ENCODE measurements at places on chromosomes 6 and 20. TPM values are rescaled to one million over a fixed set of nuclear protein-coding genes. Genes with fewer than 3 reads are reported as not detected.

DNA sequence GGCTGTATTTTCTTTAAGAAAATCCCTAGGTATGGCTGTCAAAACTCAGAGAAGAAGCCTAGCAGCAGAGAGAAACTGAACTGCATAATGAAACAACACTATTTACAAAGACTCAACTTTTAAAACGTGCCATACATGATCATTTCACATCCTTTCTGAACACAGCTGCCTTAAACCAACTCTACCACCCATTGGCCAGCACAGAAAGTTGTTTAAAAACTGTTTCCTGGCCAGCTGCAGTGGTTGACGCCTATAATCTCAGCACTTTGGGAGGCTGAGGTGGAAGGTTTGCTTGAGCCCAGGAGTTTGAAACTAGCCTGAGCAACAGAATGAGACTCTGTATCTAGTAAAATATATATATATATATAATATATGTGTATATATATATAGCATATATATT is 336.4 kb upstream of the SOX4 start:
- DNase-seq = no peak

- DNase-seq = no peak
These were observed 53.8 kb downstream of the MACROD2 start for GRCh38 chr20:14049111-14049510.

DNA sequence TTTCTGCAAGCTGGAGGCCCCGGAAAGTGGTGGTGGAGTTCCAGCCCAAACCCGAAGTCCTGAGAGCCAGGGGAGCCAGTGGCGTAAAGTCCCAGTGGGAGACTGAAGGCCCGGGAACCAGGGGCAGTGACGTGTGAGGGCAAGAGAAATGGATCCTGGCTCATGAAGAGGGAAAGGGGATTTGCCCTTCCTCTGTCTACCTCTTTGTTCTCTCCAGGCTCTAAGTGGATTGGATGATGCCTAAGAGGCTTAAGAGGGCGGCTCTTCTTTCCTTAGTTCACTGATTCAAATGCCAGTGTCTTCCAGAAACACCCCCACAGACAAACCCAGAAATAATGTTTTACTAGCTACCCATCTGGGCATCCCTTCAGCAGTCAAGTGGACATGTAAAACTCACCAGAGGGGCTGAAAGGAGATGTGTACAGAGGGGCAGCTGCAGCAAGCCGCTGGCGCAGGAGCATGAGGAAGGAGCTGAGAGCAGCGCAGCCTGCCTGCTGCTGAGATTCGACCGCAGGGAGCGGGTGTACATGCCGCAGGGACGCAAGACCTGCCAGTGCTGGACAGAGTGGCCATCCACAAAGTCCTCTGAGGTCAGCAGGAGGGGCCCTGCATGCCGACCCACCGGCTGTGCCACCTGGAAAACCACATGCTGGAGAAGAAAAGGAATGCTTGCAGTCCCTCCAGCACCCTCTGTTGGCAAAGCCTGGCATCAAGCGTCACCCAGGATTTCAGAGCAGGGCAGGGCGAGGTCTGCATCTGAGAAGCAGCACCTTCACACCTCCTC is 29.5 kb downstream of the CDYL start:
- DNase-seq = no peak

DNA sequence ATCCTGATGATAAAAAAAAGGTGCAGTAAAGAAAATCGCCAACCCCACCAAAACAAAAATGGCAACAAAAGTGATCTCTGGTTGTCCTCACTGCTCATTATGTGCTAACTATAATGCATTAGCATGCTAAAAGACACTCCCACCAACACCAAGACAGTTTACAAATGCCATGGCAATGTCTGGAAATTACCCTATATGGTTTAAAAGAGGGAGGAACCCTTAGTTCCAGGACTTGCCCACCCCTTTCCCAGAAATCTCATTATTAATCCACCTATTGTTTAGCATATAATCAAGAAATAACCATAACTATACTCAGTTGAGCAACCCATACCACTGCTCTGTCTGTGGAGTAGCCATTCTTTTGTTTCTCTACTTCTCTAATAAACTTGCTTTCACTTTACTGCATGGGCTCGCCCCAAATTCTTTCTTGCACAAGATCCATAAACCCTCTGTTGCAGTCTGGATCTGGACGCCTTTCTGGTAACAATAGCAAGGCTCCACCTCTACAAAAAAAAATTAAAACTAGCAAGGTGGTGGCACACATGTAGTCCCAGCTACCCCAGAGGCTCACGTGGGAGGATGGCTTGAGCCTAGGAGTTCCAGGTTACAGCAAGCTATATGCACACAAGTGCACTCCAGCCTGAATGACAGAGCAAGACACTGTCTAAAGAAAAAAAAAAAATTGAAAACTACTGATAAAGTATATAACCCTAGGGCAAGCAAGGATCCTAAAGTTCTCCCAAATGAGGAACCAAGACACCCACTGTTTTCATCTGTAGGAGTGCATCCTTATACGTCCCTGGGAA is 278.8 kb upstream of the JARID2 start:
- no peak for DNase-seq

DNA sequence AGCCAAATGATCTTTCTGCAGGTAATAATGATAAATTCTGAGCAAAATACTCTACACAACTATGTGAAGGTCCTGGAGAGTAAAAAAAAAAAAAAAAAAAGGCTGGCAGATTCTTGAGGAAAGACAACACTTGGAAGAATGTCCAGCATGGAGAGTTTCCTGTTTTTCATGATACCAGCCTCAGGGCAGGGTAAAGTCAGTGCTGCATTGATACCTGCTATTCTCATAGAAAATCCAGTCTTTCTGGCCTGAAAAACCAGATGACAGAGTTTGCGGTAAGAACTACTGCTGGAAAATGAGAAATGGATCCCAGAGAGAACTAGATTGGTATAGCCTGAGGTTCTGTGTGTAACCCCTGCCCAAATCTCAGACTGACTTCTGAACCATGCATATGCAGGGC is 89.1 kb downstream of the AFG1L start:
- no peak for DNase-seq

- no peak for DNase-seq
These were observed 86.2 kb downstream of the DNAH8 start for GRCh38 chr6:38801305-38801704.

DNA sequence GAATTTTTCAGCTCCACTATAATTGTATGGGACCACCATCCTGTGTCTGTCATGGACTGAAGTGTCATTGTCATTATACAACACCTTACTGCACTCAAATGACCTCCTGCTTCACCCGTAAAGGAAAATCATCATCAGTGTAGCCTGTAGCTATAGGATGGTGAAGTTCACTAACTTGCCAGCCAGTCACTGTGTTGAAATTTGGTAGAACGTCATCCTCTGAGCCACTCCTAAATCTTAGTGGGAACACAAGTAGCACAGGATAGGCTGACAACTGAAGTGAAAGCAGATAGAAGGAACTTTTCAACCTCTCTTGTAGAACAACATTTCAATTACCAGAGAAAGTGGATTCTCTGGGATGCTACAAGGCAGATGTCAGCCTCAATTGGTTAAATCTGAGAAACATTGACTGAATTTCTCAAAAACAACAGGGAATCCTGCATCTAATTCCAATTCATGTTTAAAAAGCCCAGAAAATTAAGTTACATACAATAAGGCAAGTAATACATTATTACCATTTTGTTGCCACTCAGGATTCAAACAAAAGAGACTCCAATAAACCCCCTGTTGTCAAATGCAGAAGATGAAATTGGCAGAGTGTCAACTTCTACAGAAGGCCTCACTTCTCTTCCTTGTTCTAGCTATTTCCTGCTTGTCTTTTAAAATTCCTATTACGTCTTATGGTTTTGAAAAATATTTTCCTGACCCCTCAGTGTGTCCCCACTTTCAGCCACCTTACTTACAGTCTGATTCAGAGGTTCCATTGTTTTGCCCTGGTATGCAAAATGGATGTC is 647.9 kb upstream of the AGPAT4 start:
- DNase-seq = no peak

DNA sequence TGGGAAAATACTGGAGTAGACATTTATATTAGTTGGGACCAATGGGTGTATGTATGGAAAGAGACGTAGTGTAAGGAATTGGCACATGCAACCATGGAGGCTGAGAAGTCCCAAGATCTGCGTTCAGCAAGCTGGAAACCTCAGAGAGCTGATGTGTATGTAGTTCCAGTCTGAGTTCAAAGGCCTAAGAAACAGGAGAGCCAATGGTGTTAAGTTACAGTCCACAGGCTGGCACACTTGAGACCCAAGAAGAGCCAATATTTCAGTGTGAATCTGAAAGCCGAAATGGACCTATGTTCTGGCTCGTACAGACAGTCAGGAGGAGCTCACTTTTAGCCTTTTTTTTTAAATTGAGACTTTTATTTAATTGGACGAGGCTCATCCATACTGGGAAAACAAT is 244.2 kb downstream of the CDKAL1 start:
- DNase-seq = no peak

- no peak for DNase-seq
These were observed 65.6 kb downstream of the PLG start for GRCh38 chr6:160767647-160768019.

- no peak for DNase-seq
These were observed 312.1 kb downstream of the HTR1B start for GRCh38 chr6:77151241-77151640.

DNA sequence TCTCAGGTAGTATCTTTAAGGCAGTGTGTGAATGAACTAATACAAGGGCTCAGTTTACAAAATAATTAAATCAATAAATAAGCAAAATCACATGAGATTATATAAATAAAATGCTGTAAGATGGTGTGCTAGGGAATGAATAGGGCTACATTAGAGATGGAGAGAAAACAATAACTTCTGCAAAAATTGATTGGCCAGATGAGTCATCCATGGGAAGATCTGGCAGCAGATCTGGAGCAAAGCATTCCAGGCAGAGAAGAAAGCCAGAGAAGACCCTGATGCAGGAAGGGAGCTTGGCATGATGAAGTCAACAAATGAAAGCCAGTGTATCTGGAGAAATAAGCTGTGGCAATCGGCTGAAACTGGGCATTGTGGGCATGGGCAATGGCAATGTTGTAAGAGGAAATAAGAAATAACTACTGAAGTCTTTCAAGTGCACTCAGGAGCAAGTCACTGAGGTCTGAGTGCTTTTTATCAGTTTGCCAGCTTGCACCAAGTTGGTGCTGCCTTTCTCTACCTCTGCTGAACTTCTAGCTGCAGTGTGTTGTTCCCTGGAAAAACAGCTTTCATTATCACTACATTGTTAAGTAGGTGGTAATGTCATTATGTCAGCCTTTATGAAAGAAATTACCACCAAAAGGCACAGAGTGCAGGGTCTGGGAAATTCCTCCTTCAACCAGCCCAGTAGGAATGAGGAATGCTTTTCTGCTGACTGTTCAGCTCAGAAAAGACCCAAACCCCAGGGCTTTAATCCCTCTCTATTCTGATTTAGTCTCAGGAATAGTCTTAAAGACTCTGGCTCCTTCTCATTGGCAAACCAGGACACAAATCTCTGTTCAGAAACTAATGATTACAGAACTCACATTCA is 231.6 kb downstream of the HTR1B start:
- no peak for DNase-seq

DNA sequence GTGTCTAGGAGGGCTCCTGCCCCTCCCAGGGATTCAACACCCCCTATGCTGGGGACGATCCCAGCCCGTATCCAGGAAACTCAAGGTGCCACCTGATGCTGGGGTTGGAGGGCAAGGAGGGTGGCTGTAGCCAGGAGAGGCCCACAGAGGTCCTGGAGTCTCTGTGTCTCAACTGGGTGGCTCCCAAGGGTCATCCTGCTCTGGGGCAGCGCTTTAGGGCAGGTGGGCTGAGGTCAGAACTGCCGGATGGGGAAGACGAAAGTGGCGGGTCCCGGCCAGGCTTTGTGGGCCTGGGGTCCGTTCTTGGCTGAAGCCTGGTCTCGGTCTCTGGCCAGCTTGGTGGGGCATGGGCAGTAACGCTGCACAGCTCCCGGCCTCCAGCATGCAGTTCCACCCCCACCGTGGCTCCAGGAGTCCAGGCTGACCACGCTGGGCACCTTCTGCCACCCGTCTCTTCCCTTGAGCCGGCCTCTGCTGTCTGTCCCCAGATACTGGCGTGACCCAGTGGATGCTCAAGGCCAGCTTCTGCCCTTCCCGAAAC is 2.8 kb upstream of the COL20A1 start:
- no peak for DNase-seq

DNA sequence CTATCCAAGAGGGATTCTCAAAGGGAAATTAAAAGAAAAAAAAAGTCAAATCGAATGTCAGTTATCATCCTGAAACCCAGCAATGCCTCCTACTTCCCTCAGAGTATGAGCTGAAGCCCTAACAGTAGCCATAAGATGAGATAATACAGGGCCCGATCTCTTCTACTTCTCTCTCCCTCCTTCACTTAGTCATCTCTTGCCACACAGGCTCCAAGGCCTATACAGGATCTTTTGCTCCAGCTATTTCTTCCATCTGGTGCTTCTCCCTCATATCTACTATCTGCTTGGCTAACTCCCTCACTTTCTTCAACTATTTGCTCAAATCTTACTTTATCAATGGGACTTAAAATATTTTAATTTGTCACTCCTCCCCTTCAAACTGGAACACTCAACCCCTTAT is 215.3 kb downstream of the RNGTT start:
- DNase-seq = no peak

DNA sequence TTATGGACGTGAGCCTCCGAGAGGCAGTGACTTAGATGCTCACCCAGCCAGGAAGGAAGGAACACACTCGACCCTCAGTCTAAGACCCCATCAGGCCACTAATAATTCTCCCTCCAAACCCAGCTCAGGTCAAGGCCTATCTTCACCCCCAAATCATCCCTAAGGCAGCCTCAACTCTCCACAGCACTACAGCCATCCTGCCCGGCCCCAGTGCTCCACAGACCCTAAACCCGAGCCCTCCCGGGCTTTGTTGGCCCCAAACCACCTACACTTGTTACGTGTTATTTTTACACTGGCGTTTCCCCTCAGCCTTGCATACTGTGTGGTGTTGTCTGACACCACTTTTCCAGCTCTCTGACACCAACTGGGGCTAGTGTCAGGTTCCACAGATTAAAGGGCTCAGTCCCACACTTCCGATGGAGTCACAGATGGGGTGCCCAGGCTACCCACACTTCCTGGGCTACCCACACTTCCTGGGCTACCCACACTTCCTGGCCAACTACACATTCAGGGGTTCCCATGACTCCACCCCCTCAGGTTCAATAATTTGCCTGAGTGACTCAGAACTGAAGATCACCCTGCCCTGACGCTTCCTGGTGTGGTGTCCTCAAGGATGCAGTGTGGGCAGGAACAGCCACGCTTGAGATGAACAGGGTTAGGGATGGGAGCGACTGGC is 25.3 kb downstream of the RBCK1 start:
- peak; percentile 74 for DNase-seq

DNA sequence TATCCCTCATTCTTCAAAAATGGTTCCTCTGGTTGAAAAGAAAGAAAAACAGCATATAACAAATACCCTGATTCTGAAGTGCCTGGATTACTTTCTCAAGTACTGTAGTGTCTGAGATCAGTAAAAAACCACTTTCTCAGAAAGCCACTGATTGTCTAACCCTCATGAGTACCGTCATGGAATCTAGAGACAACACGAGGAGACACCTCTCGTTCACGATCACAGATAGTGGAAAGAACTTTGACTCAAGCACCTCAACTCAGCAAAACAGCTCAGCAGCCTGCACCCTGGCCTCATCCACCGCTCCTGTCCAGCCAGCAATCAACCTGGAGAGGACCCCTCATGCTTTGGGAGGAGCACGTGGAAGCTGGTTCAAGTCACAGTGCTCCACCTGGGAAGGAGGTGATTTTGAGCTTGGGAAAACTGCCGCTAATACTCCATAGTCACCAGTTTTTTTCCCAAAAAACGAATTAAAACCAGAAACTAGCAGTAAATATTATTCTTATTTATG is 1.0 kb downstream of the SCML4 start:
- DNase-seq = peak; percentile 28

CRISP2 gene
- polyA plus RNA-seq = not detected

CENPB gene
- polyA plus RNA-seq = 1.7 TPM

DEFB110 gene
- not detected for polyA plus RNA-seq

BNIP5 gene
- polyA plus RNA-seq = not detected

FAM83D gene
- polyA plus RNA-seq = 2.3 TPM

LY6G6D gene
- polyA plus RNA-seq = not detected

DOK5 gene
- polyA plus RNA-seq = not detected
